ENCODE measurements at places on chromosomes 11 and 22.

DNA sequence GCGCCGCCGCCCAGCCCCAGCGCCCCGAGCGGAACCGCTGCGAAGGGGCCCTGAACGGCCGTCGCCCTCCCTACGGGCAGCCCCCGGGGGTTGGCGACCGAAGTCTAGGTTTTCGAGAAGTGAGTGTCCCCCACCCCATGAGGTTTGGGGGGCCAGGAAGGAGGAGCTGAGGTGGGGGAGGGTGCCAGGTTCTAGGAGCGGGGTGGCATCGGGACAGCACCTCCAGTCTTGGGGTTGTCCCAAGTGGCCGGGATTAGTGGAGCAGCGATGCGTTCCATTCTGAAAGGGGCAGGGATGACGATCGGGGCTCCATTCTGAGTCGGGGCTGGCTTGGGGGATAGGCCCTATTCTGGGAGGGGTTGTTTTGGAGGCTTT, 408 bp downstream of the PPP2R5B start:
- DNase-seq: no peak

DNA sequence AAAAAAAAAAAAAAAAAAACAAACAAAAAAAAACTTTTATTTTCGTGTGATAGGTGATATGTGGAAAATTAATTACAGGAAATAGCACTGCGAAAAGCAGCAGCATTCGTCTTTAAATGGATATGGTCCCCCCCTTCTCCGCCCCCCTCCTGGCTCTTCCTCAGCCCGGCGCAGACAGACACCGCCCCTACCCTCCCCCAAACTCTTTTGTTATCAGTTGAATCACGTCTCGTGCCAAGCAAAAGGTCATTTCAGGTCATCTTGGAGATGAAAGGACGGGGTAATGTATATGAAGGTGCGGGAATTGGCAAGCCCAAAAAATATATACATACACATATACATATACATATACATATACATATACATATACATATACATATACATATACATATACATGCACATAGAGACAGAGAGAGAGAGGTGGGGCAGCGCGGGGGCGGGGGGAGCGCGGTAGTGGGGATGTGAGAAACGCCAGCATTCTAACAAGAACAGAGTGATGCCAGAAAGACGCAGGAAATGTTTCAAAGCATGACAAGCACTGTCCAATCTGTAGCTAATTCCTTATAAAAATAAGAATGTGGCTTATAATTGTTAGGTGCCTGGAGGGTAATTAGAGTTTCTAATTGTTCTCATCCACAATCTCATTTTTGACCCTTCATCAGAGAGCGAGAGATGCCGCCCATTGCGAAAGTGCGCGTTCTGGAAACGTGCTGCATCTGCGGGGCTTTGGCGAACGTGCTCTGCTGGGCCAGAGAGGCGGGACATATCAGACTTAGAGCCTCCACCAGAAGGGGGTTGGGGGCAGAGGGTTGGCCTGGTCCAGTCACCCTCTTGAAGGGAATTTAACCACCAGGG, 214.5 kb upstream of the UBASH3B start:
- DNase-seq: no peak

- no peak for DNase-seq
These were observed 73.2 kb downstream of the SLC35F2 start for GRCh38 chr11:107785401-107785800.

DNA sequence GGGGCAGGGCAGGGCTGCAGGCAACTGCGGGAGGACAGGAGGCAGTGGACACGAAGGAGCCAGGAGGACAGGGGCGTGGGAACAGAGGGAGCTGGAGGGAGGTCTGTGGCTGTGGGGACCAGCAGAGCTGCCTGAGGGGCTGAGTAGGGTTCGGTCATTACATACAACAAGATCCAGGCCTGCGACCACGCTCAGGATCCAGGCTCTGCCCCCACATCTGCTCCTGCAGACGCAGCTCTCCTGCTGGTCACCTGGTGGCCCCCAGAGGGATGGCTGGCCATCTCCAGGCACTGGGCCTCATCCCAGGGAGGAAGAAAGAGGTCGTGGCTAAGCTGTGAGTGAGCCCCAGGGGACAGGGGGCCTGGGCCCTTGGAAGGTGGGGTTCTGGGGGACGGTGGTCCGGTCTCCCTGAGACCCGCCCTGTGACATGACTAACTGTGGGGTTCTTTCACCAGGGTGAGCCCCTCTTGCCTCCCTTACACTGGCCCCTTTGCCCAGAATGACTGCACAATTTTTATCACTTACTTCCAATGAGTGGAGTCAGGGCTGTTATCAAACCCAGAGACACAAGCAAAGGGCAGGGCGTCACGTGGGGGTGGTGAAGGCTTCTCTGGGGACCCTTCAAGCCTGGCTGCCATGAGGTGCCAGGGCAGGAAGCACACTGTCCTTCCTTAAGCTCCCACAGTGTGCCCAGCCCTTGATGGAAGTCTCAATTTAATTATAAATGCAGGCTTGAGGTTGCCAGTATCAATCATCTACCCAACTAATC, 6.7 kb upstream of the APOBEC3A start:
- DNase-seq: no peak

GRCh38 chr11:122069707-122070360, 46.2 kb downstream of the BLID start:
- DNase-seq: no peak

- DNase-seq: no peak
These were observed 4.6 kb upstream of the ZBED5 start for GRCh38 chr11:10862446-10862845.

- DNase-seq: no peak
These were observed 101.4 kb upstream of the C11orf87 start for GRCh38 chr11:109320595-109320994.

GRCh38 chr22:32044477-32044876, 1.4 kb downstream of the SLC5A1 start:
- no peak for DNase-seq

DNA sequence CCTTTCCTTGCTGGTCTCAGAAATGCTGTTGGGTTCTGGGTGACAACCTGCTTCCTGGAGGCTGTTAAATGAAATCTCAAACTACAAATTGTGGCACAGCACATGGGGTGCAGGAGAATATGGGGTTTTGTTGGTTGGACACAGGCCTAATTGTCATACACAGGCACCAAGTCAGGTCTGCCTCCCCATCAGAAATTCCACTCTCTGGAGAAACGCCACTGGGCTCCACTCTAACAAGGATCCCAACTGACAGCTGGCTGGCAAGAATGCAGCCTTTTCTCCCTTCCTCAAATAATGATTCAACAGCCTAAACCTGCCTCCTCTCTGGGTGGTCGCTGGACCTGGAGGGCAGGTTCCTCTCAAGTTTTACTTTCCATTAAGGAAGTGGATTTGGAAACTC, 177.8 kb upstream of the NARS2 start:
- DNase-seq: no peak

DNA sequence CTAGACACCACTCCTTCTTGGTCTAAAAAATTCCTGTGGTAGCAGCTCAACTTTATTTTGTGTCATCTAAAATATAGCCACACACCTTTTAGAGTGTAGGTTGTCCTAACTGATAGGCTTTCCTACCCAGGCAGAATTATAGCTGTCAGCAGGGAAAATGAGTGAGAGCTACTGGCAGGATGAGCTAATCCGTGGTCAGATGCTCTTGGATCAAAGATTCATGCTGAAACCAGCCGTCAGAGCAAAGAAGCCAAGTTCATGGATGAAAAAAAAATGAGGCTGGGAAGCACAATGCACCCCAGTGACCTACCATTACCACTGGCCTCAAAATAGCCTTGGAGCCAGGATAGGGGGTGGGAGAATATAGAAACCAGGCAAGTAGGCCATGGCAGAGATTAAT, 113.1 kb upstream of the BLID start:
- DNase-seq: no peak

- no peak for DNase-seq
These were observed 31.0 kb downstream of the CCDC34 start for GRCh38 chr11:27331981-27332380.
